ENCODE measurements at places on chromosomes 7 and 10. TPM values are rescaled to one million over a fixed set of nuclear protein-coding genes. Genes with fewer than 3 reads are reported as not detected.

Gene CYP3A7
- 0.07 TPM for total RNA-seq

Gene TMEM120A
- 15.8 TPM for total RNA-seq

Gene OR2A12
- not detected for total RNA-seq

Gene HOXA1
- total RNA-seq, result 0.07 TPM

Gene FOXP2
- 3.1 TPM for total RNA-seq

Gene CLCN1
- not detected for total RNA-seq

Gene ASIC3
- 0.34 TPM for total RNA-seq

Gene GRID1
- not detected for total RNA-seq

Gene GJD4
- 0.07 TPM for total RNA-seq

Gene STEAP2
- 2.7 TPM for total RNA-seq

Gene AKR1B15
- total RNA-seq, result 0.34 TPM

Gene CTBP2
- 110 TPM for total RNA-seq

Gene ZNF488
- total RNA-seq, result under 0.01 TPM

Gene CALY
- total RNA-seq, result not detected

Gene FKBP14
- total RNA-seq, result 31.5 TPM

Gene CTNNA3
- under 0.01 TPM for total RNA-seq

Gene HOXA7
- not detected for total RNA-seq

Gene ANKRD61
- total RNA-seq, result 0.21 TPM

Gene STEAP4
- total RNA-seq, result 2.4 TPM

Gene LRRC4
- 1.4 TPM for total RNA-seq

All from nasal cavity respiratory epithelium epithelial cell of viscerocranial mucosa (primary cell).